ENCODE measurements at places on chromosomes 3 and 15. TPM values are rescaled to one million over a fixed set of nuclear protein-coding genes. Genes with fewer than 3 reads are reported as not detected.

Gene PDZRN3
- not detected for total RNA-seq

Gene STAC
- 12.0 TPM for total RNA-seq

Gene CLCN2
- 22.9 TPM for total RNA-seq

Gene SEMA5B
- total RNA-seq = not detected

Gene MAP1A
- total RNA-seq = 0.27 TPM

Gene EIF4E3
- 8.7 TPM for total RNA-seq

Gene ZNF620
- total RNA-seq = 13.6 TPM

Gene PLXNA1
- 81.1 TPM for total RNA-seq

Gene GPR149
- total RNA-seq = not detected

Gene PLA2G4F
- 0.87 TPM for total RNA-seq

Gene SLCO3A1
- 65.9 TPM for total RNA-seq

Gene CADM2
- total RNA-seq = 0.71 TPM

Gene GOLGA6B
- total RNA-seq = 0.61 TPM

Gene SLC28A2
- total RNA-seq = not detected

Gene UACA
- total RNA-seq = 35.5 TPM

Gene PLCH1
- 11.6 TPM for total RNA-seq

All from Calu3 (cell line).